NCI-H526 (cell line): ENCODE measurements at places on chromosomes 6 and 20.

GRCh38 chr6:14642136-14642505 is 524.5 kb downstream of the CD83 start:
- peak; percentile 48 for DNase-seq

DNA sequence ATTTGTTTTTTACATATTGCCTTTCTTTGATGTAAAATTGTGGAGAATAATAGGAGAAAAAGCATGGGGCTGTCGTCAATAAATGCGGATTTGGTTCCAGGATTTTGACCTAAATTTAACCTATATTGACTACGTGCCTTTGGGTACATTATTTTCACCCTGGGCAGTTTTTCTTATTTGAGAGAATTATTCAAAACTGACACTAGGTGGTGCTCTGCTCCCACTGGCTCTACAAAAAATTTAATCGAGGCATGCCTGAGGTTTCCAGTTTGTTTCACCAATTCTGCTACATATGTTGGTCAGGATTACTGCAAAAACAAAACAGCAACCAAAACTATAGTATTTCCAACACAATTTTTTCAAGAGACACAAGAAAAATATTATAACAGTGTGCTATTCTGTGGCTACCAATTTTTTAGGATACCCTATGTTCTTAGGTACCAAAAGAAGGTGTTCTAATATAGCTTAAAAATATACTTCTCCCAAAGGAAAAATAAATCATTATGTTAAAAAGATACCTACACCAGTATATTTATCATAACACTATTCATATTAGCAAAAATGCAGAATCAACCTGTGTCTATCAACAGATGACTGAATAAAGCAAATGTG is 48.6 kb upstream of the FABP7 start:
- peak; percentile 28 for DNase-seq

- peak; percentile 29 for DNase-seq
Measured at GRCh38 chr20:59207742-59208357, 44.2 kb downstream of the ZNF831 start.

- DNase-seq: no peak
Measured at GRCh38 chr20:11564491-11564890, 353.2 kb upstream of the BTBD3 start.

GRCh38 chr6:89963391-89963790 is 69.1 kb downstream of the GJA10 start:
- DNase-seq: no peak

GRCh38 chr6:33984466-33985312 is 161.2 kb downstream of the GRM4 start:
- DNase-seq: no peak

DNA sequence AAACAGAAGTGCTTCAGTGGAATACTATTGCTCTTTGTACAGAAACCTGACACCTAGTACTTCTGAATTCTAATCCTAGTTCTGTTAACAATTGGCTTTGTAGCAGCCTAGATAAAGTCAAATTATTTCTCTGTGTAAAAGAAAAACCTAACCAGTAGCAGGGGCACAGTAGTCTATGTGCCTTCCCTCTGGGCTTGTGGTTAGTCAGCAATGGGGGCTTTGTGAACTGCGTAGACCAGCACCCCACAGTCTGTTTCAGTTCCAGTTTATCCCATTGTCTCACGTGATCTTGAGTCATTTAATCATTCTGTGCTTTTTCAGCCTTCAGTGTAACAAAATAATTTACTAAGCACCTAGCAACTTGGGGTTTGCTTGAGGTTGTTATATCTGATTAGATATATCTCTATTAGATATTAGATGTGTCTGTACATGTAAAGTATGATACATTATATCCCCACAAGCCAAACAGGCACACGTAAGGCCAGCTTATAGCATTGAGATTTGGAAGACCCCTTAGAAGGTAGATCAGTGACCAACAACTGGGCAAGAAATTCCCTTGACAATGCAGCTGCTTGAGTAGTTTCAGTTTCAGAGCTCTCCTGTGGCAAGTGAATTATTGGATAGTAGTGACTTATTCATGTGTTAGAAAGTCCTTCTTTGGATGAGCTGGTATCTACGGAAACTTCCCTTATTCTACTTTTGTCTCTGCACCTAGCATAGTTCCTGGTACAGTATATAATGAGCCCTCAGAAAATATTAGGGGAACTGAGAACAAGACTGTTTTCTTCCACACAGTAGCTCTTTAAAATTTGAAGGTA is 27.9 kb upstream of the CCR6 start:
- DNase-seq: no peak

- no peak for DNase-seq
Measured at GRCh38 chr6:48194596-48195295, 83.7 kb upstream of the PTCHD4 start.

- no peak for DNase-seq
Measured at GRCh38 chr6:78243519-78243918, 590.7 kb downstream of the MEI4 start.

- no peak for DNase-seq
Measured at GRCh38 chr6:87925373-87926060, 122.1 kb upstream of the SPACA1 start.

GRCh38 chr20:2141600-2142575 is 40.3 kb downstream of the STK35 start:
- DNase-seq: no peak

DNA sequence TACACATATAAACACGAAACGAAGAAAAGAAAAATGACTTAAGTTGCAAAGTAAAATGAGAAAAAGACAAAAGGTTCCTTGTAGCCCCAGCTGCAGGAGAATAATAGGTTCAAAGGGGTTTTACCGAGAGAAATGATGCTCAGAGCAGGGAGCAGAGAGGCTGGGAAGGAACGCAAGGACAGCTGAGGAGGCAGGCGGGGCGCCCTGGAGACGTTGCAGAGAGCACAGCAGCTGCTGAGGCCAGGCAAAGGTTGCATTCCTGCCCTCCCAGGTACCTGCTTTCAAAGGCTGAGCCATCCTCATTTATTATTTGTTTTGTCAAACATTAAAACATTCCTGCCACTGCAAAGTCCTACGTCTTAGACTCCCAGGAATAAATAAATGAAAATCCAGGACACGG is 16.2 kb upstream of the VAPB start:
- DNase-seq: no peak

GRCh38 chr6:111076024-111076695 is 11.1 kb upstream of the SLC16A10 start:
- DNase-seq: no peak

DNA sequence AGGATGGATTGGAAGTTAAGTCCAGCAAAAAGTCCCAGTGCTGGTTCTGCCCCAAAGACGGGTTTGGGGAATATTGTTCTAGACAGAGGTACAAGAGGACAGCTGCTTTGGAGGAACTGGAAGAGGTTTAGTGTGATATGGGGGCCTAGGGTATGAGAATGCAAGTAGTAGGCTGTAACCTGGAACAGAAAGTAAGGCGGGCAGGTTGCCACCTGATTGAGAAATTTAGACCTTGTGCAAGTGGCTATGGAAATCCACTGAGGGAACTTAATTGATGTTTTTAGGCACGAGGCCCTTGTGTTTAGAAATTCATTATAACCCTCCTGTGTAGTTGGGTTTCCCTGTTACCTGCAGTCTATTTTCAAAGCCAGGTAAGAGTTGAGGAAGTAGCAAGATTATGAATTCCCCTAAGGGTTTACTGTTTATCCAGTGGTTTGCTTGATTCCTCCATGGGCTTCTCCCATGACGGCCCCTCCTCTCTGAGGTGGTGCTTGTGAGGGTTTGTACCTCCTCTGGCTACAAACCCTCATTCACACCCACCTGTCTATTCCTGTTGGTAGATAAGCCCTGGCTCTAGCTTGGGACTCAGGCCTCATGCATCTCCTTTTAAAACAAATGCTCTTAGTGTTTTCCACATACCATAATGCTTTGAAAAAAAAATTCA is 42.0 kb upstream of the BCAS1 start:
- no peak for DNase-seq

GRCh38 chr20:45780159-45780558 is 11.5 kb downstream of the WFDC3 start:
- no peak for DNase-seq

GRCh38 chr6:54074109-54074508 is 37.1 kb upstream of the MLIP start:
- no peak for DNase-seq

DNA sequence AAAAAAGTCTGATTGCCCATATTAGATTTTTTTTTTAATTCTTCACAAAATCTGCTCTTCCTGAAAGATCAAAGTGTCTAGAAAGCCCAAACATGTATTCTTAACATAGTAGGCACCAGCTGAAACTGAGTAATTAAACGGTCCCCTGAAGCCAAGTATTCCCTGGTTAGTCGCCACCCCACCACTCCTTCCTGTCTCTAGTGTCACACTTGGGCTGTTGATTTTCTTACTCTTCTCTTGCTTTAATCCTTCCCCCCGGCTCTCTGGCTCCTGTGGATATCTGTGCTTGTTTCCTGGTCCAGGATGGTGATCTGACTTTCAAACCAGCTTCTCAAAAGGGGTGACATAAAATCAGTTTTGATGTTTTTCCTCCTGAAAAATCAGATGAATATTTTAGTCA is 162.9 kb downstream of the QKI start:
- DNase-seq: no peak

GRCh38 chr20:63898882-63899558 is 4.1 kb downstream of the DNAJC5 start:
- DNase-seq: no peak

DNA sequence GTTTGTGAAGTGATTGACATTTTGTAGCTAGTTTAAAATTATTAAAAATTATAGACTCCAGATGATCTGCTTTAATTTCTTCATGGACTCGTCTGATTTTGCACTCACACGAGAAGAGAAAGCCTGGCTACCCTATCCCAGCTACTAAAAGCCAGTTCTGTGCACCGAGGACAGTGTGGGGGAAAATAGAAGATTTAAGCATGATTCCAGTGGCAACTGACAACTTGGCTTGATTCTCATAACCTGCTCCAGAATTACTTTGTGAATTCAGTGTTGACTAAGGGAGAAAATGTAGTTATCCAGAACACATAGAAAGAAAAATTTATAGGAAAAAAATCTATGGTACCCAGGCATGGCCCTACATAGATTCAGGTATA is 88.7 kb downstream of the SNAP25 start:
- no peak for DNase-seq

DNA sequence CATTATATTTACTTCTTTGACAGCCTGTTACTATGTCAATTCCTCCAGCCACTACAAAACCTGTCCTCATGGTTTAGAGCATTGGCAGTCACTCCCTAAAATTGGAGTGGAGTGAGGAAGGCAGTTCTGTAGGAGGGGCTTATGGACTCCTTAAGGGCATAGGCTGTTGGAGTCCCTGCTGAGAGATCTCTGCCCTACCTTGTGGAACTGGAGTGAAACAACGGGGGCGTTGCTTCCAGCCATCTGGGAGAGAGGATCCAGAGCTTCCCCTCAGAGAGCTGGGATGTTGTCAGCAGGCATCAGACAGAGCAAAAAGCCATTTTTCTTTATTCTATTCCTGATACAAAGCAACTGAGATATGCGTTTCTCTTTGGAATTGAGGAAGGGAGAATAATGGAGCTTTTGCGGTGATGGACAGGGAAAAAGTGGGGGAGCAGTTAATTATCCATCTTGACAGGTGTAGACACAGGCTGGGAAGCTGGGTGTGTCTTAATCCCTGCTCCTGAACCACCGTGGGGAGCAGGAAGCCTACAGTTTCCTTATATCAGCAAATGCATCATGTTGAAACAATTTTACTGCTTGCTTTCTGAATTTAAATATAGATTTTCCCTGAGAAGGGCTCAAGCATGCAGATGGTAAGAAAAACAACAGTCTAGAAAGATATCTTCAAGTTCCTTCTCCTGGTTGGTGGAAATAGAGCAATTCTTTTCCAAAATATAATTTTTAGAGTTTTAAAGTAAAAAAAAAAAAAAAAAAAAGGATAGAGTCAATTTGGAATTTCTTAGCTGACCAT is 402.5 kb downstream of the PLCB1 start:
- DNase-seq: no peak

DNA sequence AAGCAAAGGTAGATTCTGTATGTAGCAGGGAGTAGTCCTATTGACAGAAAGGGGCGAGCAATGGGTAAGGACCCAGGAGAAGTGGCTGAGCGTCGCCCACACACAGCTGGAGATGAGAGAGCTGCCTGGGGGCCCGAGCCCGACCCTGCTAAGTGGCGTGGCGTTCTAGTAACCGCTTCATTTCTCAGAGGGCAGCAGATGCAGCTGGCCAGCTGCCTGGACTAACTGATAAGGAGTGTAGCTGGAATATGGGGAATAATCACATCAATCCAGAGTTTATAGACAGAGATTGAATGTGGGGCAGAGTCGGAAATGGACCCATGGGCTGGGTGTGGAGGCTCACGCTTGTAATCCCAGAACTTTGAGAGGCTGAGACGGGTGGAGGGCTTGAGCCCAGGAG is 64.4 kb downstream of the EZR start:
- no peak for DNase-seq

DNA sequence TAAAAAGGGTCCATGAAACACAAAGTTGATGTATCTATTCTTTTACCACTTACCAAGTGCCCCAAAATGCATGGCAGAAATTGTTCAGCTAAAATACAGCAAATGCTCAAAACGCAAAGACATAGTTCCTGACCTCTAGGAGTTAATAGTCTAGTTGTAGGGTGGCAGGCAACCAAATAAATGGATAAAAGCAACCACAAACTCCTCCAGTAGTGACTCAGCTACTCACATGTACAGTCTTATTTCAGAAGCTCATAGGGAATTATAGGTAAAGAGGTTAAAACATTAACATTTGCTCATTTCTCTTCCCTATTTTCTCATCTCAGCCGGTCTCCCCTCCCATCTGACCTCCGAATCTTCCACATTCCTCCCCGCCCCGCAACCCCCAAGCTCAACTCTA is 143.9 kb upstream of the INSM1 start:
- no peak for DNase-seq

DNA sequence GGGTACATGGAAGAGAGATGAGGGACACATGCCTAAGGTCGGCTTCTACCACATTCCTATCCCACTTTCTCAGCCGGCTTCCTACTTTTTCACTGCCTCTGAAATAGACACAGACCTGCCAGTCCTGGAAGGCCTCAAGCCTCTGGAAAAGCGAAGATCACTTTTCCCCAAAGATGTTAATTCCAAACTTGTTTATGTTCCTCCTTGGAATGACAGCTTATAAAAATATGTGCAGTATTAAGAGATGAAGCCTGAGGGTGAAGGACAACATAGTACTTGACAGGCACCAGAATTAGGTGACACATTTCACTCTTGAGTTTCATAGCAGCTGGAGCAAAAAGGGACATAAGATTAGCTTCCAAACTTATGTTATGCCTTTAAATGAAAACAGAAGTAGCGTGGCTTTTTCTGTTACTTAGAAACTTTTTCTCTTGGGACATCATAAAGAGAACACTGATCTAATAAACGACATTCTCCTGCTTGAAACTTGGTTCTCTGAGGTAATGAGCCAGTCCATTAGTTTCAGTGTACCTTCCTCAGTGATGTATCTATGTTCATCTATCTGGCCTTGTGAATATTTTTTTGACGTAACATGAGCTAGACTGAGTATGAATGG is 25.3 kb downstream of the FOXO3 start:
- no peak for DNase-seq

GRCh38 chr20:52410182-52410647 is 218.6 kb upstream of the ZFP64 start:
- DNase-seq: no peak
